Neural progenitor cell (in vitro differentiated cells): ENCODE measurements at places on chromosomes 7 and 10. TPM values are rescaled to one million over a fixed set of nuclear protein-coding genes. Genes with fewer than 3 reads are reported as not detected.

- no peak for DNase-seq
These were observed 3.2 kb upstream of the ZNF248 start for GRCh38 chr10:37860494-37861190.

GRCh38 chr7:28596245-28596935 is 184.1 kb downstream of the CREB5 start:
- DNase-seq, result no peak

GRCh38 chr7:28195910-28196620 is 15.5 kb upstream of the JAZF1 start:
- no peak for DNase-seq

GRCh38 chr10:4512671-4513240 is 313.3 kb upstream of the AKR1E2 start:
- peak; percentile 48 for DNase-seq

DNA sequence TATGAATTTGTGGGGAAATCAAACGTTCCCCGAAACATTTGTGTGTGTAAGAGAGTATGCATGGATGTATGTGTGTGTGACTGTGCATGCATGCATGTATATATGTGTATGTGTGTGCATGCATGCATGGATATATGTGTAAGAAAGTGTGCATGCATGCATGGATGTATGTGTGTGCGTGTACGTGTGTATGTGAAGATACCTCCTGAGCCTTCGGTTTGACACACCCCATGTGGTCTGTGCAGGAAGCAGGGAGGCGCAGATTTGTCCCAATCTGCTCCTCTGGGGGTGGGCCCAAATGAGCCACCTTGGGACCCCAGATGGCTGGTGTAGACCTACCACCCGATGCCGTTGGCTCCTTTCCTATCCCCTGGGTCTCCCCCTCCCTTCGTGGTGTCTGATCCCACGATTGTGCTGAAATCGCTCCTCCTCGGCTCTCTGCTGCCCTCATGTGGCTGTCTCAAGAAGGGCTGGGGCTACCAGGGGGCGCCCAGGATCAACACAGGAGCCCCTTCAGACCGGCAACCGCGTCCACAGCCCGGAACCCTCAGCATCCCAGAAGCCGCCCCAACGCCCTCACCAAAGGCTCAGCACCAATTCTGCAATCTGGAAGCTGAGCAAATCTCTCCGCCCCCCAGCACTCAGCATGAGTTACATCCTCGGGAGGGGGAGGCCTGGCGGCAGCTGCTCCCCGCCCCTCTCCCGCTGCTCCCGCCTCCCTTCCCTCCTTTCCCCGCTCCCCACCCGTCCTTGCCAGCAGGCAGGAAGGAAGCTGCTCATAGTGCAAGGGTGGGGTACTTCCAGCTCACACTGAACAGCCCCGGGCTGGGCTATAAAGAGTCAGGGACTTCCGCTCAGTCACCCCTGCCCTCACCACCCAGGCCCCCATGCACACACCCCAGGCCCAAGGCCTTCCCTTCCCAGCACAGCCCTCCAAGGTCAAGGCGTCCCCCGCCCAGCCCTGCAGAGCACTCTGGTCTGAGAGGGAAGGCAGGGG is 2.3 kb upstream of the NOS3 start:
- DNase-seq, result peak; percentile 84

DNA sequence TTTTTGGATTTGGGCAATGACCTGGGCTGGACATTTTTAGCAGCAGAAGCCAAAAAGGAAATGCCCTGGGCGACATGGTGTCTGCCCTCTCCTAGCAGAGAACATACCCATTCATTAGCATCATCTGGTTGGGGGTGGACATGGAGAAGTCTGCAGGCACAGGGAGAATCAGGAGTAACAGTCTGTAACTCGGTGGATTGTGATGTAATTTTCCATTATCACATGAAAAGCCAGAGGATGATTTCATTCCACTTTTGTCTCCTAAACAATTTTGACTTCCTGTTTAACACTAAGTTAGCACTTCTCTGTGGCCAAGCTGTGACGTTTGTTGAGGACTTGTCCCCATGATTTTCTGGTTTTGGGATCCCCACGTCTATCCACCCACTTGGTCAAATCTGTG is 153.8 kb upstream of the HABP2 start:
- DNase-seq, result no peak

- no peak for DNase-seq
These were observed 282.0 kb downstream of the SEC23IP start for GRCh38 chr10:120174491-120174890.

- peak; percentile 73 for DNase-seq
These were observed 22.5 kb downstream of the CFAP43 start for GRCh38 chr10:104209575-104210198.

DNA sequence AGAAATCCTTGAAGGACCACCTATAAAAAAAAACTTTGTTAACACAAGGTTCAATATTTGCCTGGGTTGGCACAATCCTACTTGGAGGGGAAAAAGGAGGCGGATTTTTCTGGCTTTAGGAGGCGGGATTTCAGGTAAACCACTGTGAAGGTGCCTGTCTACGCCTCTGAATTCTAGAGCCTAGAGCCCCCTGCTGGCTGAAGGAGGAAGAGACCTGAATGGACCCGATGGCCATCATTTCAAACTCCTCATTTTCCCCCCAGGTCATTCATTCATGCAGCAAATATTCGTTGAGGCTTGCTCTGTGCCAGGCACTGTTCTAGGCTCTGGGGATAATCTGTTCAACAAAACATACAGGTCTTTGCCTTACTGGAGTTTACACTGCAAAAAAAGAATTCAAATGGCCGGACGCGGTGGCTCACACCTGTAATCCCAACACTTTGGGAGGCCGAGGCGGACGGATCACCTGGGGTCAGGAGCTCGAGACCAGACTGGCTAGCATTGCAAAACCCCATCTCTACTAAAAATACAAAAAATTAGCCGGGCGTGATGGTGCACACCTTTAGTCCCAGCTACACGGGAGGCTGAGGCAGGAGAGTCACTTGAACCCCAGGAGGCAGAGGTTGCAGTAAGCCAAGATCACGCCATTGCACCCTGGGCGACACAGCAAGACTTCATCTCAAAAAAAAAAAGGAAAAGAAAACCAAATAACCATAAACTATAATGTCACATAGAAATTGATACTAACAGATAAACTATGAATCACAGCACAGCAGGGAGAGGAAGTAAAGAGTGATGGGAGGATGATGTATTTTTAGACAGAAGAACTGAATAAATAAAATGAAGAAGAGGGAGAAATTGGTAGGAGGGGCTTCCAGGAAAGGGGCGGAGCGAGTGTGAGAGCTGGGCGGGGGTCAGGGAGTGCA is 90.1 kb upstream of the NFE2L3 start:
- peak; percentile 84 for DNase-seq

DNA sequence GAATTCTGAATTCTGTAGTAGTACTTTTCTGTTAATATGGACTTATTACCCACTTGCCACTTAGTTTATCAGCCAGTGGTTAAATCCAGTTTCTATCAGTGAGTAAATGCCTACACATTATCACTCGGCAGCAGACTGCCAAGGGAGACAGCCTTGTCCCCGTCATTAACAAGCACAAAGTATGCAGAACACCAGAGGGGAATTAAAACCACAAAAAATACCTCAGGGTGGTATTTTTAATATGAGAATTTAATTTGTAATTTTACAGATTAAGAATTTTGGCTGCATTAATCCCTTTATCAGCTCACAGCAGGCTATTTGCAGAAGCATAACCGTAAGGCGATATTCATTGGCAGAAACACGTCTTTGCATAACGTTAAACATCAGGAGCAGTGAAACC is 150.0 kb upstream of the FZD1 start:
- DNase-seq, result no peak

GRCh38 chr10:2964632-2965296 is 102.6 kb upstream of the PFKP start:
- peak; percentile 50 for DNase-seq

- DNase-seq, result no peak
These were observed 105.2 kb downstream of the PLCE1 start for GRCh38 chr10:94098896-94099295.

GRCh38 chr7:134935701-134936100 is 50.6 kb upstream of the AGBL3 start:
- no peak for DNase-seq

GRCh38 chr7:38273286-38273995 is at the start of gene TARP:
Gene TARP, minus strand, starts transcription at chr7:38273636.
- no peak for DNase-seq

GRCh38 chr10:68327889-68328786 is 3.7 kb upstream of the HNRNPH3 start:
- DNase-seq, result peak; percentile 70

DNA sequence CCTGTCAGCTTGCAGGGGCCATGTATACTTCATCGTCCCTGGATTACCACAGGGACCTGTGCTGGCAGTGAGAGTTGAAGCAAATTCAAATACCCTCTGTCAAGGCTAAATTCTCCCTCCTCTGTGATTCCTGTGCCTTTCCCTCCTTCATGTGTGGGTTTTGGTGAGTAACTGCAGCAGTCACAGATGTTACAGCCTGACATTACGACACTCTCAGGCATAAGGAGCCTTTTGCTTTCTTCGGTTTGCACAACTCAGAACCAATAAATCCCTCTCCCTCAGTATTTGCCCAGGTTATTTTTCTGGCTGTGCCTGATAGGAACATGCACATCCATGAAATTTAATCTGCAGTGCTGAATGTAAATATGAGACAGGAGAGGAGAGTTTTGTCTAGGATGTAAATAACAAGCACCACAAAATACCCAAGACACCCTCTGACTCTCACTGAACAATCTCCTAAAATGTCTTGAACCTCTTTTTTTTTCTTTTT is 997.2 kb upstream of the GHITM start:
- no peak for DNase-seq

DNA sequence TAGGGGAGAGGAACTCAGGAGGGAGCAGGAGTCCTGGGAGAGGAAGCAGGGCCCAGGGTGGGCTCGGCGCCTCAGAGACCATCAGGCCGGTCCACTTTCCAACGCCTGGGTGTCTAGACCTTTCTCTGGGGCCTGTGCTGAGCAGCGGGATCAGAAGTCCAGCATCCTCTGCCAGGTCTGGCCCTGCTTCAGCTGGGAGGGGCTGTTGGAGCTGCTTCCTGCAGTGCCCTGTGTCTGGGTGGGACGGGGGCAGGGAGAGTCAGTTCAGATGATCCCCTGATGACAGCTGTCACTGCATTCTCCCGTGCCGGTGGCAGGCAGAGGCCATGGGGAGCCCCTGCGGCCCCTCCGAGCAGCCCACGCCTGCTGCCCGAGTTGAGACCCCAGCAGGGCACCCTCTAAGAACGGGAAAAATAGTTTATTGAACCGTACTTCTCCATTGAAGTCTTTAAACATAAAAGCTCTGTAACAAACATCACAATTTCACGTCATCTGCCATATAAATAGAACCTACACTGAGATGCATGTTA is 23.3 kb downstream of the AP5Z1 start:
- no peak for DNase-seq

DNA sequence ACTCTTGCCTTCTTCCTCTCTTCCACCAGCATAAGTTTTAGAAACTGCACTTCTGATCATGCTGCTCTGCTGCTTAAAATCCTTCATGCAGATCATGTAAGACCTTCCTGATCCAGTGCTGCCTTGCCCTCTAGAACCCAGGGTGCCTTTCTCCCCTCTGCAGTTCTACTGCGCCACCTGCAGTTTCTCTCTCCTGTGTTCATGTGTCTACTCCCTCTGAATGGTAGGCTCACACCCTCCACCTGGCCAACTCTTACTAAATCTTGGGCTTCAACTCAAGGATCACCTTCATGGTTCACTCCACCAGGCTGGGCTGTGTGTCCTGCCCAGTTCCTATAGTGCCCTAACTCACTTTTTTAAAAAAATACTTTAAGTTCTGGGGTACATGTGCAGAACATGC is 174.6 kb upstream of the ITGB1 start:
- no peak for DNase-seq

- DNase-seq, result no peak
These were observed 49.7 kb upstream of the INHBA start for GRCh38 chr7:41752615-41753014.

- DNase-seq, result no peak
These were observed 32.8 kb upstream of the RHEB start for GRCh38 chr7:151552352-151553028.

- DNase-seq, result peak; percentile 35
These were observed 1.5 kb downstream of the C1QL3 start for GRCh38 chr10:16519908-16520861.

- DNase-seq, result no peak
These were observed 215.0 kb downstream of the MDFIC start for GRCh38 chr7:115136796-115137443.

DNA sequence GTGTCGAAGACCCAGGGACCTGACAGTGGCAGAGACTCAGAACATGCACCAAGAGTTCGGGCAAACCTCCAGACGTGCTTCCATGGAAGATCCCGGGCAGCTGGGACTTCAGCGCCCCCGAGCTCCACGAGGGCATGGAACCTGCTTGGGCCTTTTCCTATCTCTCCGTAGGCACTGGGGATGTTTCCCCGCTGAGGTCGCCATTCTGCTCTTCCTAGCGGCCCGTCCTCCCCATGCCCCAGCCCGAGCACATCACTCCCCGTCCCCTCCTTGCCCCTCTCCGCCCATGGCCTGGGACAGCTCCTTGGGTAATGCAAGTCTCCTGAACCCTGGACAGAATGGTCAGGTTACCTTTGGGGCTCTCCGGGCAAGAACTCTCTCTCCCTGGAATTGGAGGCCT is 32.3 kb upstream of the SHH start:
- no peak for DNase-seq

GRCh38 chr7:44063894-44064651 is 1.3 kb downstream of the PGAM2 start:
- DNase-seq, result peak; percentile 48

GRCh38 chr10:90417029-90417428 is 440.8 kb downstream of the HTR7 start:
- no peak for DNase-seq

- DNase-seq, result no peak
These were observed 123.0 kb upstream of the VSTM2A start for GRCh38 chr7:54419209-54419608.

DNA sequence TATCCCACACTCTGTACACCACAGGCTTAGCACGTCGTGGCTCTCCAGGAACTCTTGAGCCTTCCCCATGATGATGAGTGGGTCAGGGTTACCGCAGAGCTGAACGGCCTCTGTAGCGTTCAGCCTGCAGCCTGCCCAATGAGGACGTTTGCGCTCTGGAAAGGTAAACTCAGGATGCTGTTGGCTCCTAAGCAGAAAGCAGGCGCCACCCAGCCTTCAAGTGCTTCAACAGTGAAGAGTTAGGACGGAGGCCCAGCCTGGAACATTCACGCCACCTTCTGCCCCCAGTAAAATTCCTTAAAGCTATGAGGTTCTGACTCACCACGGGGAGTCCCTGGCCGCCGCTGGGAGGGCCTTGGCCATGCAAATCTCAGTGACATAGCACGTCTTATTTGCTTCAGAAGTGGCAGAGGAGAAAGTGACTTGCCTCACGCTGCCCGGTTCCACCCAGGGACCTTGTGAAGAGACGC is 161.5 kb upstream of the SH2B2 start:
- peak; percentile 49 for DNase-seq

- DNase-seq, result peak; percentile 53
These were observed at the start of gene AQP1 for GRCh38 chr7:30911561-30911969. Gene AQP1, plus strand, starts transcription at chr7:30911853. Its CDS starts 57 bp downstream, at chr7:30911910.

- DNase-seq, result peak; percentile 80
These were observed 637 bp downstream of the SAMD8 start for GRCh38 chr10:75111907-75112679.

Gene UTF1
- total RNA-seq, result not detected in 2 replicates

Gene IGFBP3
- 22.0 and 29.0 TPM in 2 replicates for total RNA-seq

Gene GPNMB
- total RNA-seq, result 0.99 TPM in 1 of 2 replicates, not detected in the other

Gene MSS51
- total RNA-seq, result 1.4 and 2.2 TPM in 2 replicates

Gene GRID2IP
- 0.31 TPM in 1 of 2 replicates, not detected in the other for total RNA-seq

Gene PLAC9
- not detected in 2 replicates for total RNA-seq

Gene EPHB6
- 4.8 and 14.2 TPM in 2 replicates for total RNA-seq

Gene COL26A1
- total RNA-seq, result 26.7 and 80.0 TPM in 2 replicates

Gene LRRC18
- not detected in 2 replicates for total RNA-seq

Gene TSPAN33
- 34.5 and 52.7 TPM in 2 replicates for total RNA-seq

Gene CFAP43
- 2.7 TPM in 2 replicates for total RNA-seq

Gene ABCA13
- total RNA-seq, result not detected in 2 replicates

Gene KRIT1
- total RNA-seq, result 46.7 and 59.4 TPM in 2 replicates

Gene LIPF
- not detected in 2 replicates for total RNA-seq

Gene CCZ1B
- total RNA-seq, result 27.6 and 39.5 TPM in 2 replicates

Gene PPRC1
- 11.7 and 15.4 TPM in 2 replicates for total RNA-seq
